CD14-positive monocyte (primary cell): ENCODE measurements at places on chromosomes 13 and 19.
A peak's percentile ranks its signal among the peaks of the same experiment; 100 is the strongest.

GRCh38 chr19:2728783-2729387 is 7.7 kb upstream of the DIRAS1 start:
- DNase-seq = no peak

DNA sequence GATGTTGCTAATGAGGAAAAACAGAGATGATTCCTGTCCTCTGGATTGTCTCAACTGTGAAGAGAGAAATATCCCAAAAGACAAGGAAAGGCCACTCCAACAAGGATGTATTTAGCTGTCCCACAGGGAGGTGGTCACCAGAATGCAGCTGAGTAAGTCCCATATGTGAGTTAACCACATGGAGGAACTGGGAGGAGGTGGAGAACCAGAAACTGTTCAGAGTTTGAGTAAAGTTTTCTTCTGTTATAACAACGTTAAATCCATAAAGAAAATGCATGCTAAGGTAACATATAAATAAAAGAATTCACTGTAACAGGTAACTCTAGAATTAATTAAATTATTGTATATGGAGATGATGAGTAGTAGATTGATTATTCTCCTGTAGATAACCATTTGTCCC is 5.3 kb downstream of the ZNF763 start:
- no peak for DNase-seq

- DNase-seq = no peak
These were observed 581.9 kb upstream of the PRR20A start for GRCh38 chr13:56558698-56559320.

- no peak for DNase-seq
These were observed 14.4 kb downstream of the NAXD start for GRCh38 chr13:110629735-110630134.

- DNase-seq = no peak
These were observed 210.1 kb downstream of the TBC1D4 start for GRCh38 chr13:75271846-75272245.

DNA sequence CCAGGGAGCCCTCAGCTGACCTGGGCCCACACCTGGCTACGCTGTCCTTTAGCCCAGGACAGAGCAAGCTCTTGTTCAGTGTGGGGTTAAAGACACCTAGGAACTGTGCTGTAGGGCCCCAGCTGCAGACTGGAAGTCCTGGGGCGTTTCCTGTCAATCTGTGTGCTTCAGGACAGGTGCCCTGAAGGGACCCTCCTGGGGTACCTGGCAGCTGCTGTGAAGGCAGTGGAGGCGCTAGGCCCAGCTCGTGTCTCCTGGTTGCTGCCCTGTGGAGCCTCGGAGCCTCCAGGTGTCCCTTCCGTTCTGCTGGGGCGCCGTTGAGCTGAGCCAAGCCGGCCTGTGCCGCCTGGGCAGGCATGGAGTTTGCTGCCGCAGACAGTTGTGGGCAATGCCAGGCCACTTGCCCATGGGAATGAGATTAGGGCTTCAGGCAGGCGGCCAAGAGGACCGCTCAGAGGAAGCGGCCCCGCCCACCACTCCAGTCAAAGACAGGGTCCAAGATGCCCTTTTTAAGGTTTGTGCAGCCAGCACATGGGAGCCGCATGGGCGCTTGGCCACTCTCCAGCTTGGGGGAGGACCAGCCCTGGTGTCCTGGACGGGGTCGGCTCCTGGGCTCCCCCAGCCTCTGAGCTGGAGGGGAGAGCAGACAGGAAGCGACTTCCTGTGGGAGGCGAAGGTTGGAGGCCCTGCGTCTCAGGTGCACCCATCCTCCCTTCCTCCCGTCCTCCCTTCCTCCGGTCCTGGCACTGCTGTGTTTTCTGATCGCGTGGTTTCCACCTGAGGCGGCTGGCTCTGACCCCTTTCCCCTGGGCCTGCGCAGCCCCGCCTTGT is 4.0 kb downstream of the PTBP1 start:
- DNase-seq = no peak

DNA sequence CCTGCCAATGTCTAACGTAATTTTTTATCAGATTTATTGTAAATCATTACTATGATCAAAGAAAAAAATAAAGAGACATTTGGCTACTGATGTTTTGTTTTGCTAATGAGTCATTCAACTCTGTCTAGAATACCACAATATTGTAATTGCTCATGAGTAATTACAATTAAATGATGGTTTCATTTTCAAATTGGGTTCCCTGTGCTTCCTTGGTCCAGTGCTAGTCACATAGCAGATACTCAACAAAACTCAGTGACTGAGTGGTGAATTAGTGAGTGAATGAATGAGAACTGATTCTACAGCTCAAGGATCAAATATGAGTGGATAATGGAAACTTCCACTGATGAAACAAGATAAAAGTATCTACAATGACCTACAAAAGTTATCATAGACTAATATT is 304.7 kb downstream of the POU4F1 start:
- DNase-seq = no peak

- no peak for DNase-seq
These were observed 292.6 kb downstream of the TDRD3 start for GRCh38 chr13:60689571-60689970.

GRCh38 chr13:74026753-74027152 is 107.5 kb downstream of the KLF12 start:
- DNase-seq = no peak

DNA sequence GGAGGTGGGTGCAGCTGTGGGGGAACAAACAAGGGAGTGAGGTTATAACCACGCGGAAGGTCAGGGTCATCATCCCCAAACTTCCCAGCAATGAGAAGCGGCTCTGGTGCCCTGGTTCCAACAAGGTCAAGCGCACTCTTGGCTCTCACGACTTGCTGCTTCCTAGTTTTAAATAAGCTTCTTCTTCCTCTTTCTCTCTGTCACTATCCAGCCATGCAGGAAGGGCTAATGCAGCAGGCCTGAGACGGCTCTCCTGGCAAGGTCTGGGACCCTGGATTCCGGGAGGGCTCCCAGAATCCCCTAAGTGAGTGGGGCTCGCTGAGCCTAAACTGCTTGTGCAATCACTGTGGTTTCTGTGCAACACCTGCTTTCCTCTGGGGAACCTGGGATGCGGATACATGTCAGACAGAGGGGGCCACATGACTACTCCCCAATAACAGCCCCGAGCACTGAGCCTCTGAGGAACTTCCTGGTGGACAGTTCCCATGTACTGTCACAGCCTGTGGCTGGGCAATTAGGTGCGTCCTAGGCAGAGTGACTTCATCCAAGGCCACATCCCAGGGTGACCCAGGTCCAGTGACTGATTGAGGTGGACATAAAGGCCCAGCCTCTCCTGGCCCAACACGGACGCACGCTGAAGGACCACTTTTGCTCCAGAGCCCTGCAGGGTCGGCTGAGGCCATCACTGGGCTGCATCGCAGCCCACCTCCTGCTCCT is 24.2 kb downstream of the VRK3 start:
- no peak for DNase-seq

DNA sequence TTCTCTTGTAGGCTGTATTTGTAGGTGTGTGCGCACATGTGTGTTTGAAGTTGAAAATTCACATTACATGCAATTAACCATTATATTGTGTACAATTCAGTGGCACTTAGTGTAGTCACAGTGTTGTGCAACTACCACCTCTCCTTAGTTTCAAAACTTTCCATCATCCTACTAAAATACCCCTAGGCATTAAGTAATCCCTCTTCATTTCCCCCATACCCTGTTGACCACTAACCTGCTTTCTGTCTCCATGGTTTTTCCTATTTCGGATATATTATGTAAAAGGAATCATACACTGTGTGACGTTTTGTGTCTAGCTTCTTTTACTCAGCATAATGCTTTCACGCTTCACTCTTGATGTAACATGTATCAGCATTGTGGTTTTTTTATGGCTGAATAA is 16.1 kb downstream of the LSM14A start:
- peak; percentile 60 for DNase-seq

DNA sequence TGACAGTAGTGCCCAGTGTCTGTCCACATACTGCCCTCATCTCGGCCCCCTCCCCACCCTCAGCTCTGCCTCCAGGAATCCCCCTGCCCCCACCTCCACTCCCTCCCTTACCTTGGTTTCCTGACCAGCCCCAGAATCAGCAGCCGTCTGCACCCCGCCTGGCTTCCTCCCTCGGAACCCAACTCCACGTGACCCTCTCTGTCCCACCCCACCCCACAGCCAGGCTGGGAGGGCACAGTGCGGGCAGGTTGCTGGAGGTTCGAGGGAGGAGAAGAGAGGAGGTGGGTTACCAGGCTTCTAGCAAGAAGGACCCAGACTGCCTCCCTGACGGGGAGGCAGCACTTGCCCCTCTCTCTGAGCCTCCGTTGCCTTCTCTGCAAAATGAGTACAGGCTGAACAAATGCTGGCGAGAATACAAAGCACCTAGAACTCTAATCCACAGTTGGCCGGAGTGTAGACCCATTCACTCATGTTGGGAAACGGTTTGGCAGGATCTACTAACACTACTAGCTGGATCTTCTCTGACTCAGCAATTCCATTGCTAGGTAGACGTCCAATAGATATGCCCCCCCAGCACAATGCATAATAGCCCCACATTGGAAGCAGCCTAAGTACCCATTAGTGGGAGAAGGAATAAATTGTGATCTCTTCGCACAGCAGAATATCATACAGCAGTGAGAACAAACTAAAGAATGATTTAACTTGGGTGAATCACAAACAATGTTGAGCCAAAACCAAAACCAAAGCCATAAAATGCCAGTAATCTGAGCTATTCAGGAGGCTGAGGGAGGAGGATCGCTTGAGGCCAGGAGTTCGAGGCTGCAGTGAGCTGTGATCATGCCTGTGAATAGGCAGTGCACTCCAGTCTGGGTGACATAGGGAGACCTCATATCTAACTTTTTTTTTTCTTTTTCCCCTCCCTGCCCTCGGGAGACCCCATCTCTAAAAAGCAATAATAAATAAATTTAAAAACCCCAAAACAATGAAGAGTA is at the start of gene RASAL3:
TSS of gene RASAL3 (minus strand) at position 151 of the 992 bp plus-strand sequence. CDS start 186 bp downstream, outside the sequence.
- DNase-seq = no peak

GRCh38 chr13:66305961-66306617 is 924.0 kb downstream of the PCDH9 start:
- no peak for DNase-seq

DNA sequence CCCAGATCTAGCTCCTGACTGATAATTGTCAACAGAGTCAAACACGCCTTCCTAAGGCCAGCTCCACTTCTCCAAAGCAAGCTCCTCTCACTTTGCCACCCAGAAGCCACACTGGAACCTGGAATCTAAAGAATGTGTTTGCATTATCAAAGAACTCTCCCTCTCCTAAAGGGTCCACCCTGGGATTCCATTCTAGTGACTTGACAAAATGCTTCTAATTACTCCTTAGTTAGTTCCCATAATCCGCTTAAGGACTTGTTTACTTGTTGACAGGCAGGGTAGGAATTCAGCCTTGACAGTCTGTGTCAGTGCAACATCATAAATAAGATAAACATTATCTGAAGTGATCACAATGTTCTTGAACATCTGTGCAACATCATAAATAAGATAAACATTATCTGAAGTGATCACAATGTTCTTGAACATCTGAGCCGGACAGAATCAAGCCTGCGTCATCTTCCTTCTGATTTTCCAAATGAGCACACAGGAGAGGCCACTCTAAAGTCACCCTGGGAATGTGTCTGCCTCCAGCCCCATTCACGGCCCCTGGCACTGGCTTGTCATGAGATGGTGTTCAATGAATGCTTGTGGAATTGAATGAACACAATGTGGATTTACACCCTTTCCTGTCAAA is 512.1 kb downstream of the IRS2 start:
- DNase-seq = no peak

DNA sequence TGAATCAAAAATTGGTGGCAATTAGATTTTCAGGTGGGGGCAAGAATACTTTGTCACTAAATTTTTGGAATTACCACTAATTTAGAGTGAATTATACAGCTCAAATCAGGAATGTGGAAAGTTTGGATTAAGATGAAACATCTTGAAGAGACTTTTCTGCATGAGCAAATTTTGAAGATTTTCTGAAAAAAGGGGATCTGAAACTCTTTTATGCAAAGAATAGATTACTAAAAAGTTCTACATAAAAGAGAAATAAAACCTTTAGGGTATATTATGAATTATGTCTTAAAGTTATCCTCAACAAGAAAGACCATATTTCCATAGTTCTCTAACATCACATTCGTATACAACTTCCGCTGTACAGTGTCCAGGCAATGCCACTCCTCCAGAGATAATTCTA is 36.7 kb downstream of the ZNF93 start:
- DNase-seq = no peak
